ENCODE measurements at places on chromosomes 11 and 22.

GRCh38 chr11:101008961-101009689 is 120.5 kb downstream of the PGR start:
- DNase-seq: no peak

DNA sequence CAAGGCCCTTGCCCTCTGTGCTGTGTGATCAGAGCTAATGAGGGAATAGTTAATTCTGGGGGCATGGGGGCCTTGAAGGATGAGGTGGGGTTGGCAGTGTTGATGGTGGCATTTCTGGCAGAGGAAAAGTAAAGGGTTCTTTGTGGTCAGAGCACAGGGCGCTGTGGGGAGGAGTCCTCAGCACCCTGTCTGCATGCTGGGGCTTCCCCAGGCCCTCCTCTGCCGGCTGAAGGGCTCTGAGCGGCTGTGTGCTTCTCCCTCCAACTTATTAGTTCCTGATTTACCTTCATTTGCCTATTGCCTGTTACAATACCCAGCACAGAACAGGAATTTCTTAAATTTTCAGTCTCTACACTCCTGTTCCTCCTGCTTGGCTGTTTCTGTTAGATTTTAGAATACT is 122.8 kb downstream of the HIPK3 start:
- no peak for DNase-seq

GRCh38 chr11:45365961-45366618 is 79.9 kb upstream of the SYT13 start:
- DNase-seq: no peak

- DNase-seq: no peak
Measured at GRCh38 chr11:8086001-8086479, 5.0 kb downstream of the TUB start.

DNA sequence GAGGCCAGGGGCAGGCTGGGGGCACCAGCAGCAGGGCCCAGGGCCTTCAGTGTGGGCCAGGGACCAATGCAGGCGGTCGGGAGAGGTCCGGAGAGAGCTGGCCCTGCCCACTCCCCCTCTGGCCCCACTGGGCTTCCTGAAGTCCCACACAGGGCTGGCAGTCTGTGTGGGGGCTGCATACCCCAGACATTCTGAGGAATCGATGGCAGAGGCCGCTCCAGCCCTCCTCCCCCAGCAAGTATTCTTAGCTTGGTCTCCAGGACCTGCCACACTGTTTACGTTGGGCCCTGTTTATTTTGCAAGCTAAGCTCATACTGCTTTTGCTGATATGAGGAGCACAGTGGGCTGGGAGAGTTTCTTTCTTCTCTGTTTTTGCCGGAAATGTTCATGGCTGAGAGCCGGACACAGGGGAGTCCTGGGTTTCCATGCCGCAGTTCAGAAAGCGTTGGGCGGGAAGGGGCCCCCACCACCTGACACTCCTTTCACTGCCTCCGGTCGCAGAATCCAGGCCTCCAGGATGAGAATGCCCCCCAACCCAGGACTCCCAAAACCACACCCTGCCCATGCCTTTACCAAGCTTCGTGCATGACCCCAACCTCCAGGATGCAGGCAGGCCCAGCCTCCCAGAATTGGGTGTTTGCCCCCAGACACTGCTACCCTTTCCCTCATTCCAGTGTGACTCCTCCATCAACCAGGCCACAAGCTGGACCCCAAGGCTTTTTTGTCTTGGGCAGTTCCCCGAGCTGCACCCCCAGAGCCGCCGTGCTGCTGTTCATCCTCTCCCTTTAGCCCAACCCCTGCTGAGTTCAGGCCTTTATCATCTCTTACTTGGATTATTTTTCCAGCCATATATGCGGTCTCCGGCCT is 81.8 kb upstream of the KCNQ1OT1 start:
- no peak for DNase-seq

DNA sequence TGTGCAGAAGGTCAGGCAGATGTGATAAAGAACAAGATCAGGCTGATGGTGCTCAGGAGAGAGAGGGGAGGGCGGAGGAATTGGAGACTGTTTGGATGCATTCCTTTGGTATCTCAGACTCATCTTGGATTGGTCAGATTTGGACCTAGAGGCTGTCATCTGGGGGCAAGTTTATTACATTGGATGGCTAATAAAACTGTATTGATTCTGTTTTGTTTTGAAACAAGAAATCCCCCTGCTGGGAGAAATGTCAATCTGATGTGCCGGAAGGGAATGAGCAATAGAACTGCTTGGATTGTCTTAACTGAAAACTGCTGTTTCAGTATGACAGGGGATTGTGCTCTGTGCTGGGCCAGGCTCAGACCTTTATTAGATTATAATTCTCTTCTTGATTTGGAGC is 25.5 kb upstream of the CCDC90B start:
- DNase-seq: no peak

GRCh38 chr11:27115051-27115650 is 74.5 kb downstream of the BBOX1 start:
- no peak for DNase-seq

- no peak for DNase-seq
Measured at GRCh38 chr11:78786746-78787145, 212.1 kb upstream of the NARS2 start.

DNA sequence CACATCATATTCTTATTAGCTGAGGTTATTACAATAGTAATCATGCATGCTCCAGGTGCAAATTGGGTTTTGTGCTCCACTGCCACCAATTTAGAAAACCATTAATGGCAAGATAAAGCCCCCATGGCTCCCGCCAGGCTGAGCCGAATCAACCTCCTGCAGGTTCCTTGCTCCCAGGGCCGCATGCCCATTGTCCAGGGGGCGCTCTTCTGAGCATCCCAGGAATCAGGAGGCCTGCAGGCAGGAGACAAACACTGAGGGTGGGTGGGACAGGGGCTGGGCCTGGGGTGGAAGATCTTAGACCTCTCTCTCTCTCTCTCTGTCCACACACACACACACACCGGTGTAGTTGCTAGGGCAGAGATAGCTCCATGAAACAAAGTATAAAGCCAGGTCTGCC is 57.4 kb downstream of the BUD13 start:
- DNase-seq: no peak

DNA sequence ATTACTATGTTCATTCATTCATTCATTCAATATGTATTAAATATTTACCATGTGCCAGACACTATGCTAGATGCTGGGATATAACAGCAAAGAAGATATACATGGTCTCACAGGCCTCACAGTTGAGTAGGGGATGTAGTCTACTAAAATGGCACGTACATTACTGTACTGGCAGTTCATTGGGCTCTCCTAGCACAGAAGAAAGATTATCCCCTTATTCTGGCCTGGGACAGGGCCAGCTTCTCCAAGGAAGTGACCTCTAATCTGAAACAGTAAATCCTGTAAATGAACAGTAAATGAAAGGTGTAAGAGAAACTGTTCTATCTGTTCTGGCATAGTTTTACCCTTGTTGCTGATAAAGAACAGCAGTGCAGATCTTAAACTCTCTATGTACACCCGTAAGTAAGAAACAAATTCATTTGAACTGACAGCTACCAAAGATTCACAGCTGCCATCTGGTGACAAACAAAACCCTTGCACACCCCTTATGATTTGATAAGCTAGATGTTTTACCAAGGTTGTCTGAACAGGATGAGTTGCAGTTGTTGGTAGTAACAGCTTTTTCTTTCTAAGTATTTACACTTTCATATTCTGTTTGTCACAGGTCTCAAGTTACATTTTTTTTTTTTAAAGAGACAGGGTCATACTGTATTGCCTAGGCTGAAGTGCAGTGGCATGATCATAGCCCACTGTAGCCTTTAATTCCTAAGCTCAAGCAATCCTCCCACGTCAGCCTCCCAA is 263.1 kb downstream of the TMEM135 start:
- no peak for DNase-seq

DNA sequence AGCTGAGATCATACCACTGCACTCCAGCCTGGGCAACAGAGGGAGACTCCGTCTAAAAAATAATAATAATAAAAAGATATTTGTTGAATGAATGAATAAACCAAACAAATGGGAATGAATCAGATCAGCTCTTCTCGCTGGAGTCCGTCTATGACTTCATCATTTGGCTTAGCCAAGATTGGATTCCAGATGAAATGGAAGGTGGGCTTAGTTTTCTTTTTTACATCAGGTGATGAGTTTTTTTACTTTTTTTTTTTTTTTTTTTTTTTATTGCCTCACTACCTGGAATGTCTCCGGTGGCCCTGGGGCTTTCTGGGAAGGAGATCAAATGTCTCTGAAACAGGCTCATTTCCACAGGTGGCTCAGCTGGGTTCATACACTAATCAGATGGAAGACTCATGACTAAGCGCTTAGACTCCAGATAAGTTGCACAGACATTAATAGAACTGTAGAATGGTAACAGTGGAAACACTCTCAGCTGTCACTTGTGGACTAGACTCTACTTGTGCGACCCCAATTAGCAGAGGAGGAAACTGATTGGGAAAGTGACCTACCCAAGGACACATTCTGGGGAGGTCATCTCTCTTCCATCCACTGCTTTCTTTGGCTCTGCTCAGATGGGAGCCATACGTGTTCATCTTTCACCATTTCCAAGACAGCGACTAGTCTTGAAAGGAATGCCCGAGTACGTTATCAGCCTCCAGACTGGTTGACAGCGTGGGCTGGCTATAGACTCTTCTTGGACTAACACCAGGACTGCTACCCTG is 20.5 kb upstream of the RBFOX2 start:
- DNase-seq: no peak

DNA sequence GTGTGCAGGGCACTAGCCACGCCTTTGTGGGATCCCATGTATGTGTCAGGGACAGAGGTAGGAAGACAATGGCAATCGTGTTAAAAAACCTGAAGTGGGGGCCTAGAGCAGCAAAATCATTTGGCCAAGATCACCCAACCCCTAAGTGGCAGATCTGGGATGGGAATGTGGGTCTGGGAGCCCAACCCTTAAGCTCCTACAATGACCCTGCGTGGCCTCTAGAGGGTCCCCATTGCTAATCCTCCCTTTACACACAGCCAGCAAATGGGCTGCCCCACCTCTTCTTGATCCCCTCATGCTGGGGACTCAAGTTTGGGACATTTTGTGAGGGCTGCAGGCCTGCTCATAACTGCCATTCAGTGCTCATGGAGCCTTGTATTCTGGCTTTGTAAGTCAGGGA is 73.2 kb upstream of the SUSD2 start:
- no peak for DNase-seq

DNA sequence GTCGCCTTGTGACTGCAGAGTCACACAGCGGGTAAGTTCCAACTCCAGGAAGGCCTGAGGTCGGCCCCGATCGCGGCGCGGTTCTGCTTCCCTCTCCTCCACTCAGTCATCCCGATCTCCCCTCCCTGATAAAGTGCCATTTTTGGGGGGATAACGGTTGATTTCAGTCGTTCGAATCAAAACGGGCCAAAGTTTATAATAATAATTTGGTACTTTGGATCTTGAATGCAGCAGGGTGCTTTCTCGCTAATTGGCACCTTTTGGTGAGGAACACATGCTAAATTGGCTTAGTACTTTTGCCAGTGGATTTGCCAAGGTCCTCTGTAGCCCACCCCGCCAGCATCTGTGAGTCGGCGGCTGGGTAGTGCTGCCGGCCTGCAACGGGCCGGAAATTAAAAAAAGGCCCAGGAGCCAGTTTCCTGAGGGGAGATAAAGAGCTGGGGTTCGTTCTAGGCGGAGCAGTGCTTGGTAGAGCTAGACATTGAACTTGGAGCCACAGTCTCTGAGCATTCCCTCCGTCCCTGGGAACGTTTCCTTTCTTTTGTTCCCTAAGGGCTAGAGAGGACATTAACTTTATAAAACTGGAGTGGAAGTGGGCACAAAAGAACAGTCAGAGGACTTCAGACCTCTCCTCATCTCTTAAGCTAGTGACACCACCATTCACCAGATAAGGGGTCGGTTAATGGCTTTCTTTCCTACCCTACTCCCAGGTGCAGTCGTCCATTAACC is 997 bp downstream of the UBE2L3 start:
- DNase-seq: no peak

GRCh38 chr22:35460688-35461087 is 60.7 kb downstream of the MCM5 start:
- DNase-seq: no peak

- no peak for DNase-seq
Measured at GRCh38 chr11:9146477-9146876, 55.1 kb upstream of the SCUBE2 start.

DNA sequence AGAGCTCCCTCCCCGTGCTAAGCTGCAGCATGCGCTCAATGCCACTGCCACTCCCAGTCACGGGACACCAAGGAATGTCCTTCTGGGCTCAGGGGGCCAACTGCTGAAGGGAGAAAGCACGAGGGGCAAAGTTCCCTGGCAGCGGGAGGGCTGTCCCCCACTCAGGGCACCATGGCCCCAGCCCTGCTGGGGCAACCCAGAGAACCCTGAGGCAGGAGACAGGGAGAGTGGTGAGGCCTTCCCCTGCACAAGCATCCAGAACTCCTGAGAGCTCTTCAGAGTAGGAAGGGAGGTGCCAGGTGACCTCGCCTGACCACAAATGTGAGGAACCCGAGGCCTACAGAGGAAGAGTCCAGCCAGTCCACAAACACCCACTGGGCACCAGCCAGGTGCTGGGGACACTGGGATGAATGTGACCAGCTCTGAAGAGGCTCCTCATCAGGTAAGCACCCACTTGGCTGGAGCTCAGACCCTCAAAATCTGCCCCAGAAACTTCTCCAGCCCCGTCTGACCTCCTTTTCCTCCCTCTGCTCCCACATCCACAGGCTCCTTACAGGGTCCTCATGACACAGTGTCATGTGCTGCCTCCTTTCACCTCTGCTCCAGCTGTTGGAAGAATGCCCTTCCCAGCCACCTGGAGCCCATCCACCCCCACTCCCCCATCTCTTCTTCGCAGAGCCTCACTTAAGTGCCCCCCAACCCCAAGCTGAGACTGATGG is 15.6 kb downstream of the GDPD5 start:
- DNase-seq: no peak

DNA sequence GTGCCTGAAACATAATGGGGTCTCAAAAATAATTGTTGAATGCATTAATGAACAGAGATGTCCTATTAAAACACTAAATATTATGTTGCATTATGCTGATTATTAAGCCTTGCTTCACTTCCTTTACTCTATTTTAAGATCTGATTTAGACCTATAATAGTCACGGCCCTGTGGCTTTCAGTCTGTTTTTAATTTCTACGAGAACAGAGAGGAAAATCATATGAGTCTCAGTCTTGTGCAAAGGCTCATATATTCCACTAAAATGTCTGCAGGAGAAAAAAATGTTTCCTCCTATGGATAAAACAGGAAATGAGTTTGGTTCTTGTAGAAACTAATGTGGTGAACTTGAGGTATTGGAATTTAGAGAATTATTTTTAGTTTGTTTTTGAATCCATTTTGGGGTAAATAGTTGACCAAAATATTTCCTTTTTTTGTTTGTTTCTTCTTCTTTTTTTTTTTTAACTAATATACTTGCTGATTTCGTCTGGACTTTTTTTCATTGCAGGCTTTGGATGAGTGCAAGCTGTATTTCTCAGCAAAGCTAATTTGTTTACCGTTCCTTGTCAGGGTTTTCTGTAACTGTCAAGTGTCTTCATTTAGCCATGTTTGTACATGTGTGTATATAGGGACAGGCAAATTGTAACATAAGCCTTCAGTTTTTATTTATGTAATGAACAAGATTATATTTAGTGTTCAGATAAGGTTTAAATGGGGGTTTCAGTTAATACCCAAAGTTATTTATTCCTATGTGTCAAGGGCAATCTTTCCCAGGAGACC is 139.1 kb upstream of the DDI1 start:
- no peak for DNase-seq

Data from HFF-Myc (cell line).